ENCODE measurements at places on chromosomes 2 and 18.

DNA sequence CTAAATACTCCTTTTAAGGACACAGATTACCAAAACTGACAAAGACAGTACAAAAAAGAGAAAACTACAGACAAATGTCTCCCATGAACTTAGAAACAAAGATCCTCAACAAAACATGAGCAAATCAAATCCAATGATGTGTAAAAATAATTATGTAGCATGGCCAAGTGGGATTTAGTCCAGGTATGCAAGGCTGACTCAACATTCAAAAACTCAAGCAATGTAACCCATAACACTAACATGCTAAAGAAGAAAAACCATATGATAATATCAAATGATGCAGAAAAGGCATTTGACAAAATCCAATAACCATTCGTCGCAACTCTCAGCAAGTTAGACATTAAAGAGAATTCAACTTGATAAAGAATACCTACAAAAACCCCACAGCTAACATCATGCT lies 239.0 kb upstream of the KLHL29 start:
- DNase-seq: no peak

DNA sequence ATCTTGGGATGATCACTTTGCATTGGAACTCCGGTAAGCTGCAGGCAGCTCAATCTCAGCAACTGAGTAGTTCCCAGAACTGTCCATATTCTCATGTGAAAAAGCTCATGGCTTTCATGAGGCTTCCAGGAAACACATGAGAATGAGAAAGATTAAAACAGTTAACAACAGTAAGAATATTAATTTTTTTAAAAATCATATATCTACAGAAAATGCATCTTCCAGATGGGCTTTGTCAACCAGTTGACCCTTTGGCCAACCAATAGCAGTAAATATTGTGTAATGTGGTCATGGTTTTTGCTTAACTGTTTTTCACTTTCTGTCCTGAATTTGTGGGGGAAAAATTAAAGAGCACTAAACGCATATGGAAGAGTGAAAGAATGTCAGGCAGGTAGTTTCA lies 131.2 kb upstream of the CCDC195 start:
- no peak for DNase-seq

DNA sequence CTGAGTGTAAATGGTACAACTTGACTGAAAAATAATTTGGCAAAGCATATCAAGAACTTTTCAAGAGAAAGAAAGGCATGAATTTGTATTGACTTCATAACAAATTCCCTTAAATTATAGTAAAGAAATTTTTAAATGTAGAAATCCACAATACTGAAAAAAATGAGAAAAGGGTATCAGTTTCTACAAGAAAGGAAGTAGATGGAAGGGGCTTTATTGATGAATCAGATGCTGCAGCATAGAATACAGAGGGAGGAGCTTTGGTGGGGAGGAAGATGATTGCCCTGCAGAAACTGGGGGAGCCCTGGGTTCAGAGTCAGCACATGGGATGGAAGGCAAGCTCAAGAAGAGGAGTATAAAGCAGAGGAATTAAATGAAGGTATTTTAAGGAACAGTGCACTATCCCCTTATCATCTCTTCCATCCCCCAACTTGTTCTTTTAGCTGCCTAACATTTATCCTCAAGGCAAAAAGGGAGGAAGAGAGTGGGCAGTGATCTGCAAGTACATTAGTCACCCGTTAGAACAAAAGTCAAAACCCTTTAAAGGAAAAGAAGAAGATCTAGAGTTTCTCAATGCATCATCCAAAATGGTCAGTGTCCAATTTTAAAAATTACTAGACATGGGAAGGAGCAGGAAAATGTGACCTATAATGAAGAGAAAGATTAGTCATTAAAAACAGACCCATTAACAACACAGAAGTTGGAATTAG lies 77.7 kb downstream of the KCTD18 start:
- no peak for DNase-seq

GRCh38 chr2:55590810-55591440 lies 26.5 kb downstream of the PPP4R3B start:
- DNase-seq: no peak

DNA sequence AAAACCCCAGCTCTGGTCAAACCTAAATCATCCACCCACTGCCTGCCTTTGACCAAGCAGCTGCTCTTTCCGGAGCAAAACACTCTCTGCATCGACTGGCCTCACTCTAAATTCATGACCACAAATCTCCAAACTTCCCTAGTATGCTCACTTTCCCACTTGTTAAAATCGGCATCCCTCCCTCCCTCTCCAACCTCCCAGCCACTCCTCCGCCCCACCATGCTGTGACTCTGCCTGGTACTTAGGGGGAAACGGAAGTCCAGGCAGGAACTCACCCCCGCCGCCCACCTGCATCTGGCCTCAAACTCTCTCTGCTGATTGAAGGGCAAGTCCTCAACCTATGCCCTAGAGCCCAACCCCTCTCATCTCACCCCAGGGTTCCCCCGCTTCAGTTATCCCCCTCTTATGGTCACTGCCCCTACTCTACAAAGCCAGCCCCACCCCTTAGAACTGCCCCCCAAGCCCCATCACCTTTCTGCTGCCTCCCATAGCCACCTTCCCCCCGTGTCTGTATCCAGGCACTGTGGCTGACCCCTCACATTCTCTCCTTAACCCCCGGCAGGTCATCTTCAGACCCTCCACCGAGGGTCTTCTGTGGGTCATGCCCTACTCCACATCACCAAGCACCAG lies 3.8 kb upstream of the ADRA2B start:
- DNase-seq: no peak

DNA sequence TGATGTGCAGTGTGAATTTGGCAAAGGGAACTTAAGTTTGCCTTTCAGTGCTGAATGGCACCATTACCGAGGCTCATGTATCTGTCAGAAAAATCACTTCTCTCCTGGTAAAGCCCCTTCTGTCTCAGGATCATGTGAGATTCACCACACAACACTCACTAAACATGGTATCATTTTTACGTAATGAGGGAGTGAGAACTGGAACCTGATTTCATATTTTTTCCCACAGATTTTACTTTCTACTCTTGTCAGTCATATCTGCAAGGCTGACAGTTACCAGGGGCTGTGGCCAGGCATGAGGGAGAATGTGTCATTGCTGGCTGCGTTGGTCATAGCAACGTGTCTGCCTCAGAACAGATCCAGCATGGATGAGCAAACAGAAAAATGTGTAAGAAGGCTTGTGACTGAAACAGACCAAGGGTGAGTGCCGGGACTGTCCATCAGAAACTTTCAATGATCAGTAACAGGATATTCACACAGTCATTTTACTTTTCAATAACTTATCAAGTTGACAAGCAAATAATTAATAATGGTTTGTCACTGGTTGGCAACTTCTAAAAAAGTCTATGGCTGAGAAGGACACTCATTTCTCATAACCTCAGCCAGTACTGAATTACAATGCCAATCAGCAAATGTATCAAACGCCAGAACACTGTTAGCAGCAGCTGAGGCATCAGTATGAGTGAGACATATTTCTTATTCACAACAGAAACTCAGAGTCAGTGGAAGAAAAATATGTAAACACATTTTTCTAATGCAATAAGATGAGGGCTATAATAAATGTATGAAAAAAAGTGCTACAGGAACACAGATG lies 100.5 kb downstream of the CDC42EP3 start:
- no peak for DNase-seq

GRCh38 chr2:76280686-76281085 lies 570.0 kb upstream of the GCFC2 start:
- no peak for DNase-seq

DNA sequence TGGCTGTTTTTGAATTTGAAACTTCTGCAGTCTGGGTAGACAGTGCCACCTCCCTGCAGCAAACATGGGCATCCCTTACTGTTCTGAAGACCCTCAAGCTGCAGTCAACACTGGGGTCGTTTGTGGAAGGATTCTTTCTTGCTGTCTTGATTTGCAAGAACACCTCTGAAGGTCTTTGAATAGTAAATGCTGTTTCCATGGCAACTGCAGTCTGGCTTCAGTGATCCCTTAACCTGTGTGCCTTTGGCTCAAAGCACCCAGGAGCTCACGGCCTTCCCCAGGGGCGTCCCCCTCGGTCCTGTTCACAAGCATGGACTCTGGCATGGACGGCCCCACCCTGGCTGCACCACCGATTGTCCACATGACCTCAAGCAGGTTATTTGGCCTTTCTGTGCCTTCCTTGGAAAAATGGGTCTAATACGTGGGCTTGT lies 38.3 kb downstream of the LRRFIP1 start:
- DNase-seq: no peak

GRCh38 chr2:219252084-219252483 lies 959 bp upstream of the TUBA4B start:
- DNase-seq: no peak

DNA sequence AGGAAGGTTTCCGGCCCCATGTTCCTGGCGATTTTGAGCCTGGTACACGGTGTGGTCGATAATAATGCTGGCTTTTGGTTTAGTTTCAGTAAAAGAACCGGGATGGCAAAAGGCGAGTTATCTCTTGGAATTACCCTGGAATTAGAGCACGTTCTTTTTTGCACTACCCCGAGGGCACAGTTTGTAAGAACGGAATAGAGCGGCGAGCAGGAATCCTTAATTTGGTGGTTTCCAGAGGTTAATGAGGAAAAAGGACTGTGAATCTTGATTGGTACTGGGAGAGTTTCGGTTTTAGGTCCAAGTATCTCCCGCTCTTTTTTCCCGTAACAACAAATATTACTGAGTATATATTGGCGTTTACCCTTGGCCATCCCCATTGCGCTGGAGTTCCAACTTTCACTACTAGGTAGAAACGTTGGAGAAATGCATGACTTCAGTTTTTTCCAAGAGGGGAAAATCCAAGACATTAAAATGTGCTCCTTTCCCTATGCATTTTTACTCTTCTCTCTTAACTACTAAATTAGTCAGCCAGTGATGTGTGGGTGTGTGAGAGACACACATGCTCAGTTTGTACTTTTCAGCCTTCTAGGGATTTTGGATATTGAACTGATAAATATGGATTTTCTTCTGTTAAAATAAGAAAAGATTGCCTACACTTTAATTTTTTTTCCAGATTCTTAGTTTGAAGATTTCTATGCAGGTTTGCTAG lies 160.8 kb downstream of the AGPS start:
- DNase-seq: no peak

- DNase-seq: no peak
Observed at GRCh38 chr2:191923652-191923997, 76.7 kb upstream of the CAVIN2 start.

DNA sequence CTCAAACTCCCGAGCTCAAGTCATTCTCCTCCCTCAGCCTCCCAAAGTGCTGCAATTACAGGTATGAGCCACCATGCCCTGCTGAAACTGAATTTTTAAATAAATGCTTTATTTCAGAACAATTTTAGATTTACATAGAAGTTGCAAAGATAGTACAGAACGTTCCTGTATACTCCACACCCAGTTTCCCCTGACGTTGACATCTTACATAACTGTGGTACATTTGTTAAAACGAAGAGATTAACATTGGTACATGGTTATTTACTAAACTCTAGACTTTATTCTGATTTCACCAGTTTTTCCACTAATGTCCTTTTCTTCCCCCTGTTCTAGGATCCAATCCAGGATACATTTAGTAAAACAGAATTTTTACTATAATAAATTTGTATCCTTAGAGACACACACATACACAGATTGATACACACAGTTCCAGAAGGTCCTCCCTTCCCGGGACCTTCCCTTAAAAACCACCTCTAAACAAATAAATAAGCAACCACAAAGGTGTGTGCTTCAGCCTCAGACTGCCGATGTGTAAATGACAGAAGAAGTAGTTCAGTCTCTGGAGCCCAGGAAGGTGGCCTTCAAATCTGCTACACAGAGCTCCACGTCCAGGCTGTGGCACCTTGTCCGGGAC lies 6.9 kb downstream of the NEU2 start:
- DNase-seq: no peak

DNA sequence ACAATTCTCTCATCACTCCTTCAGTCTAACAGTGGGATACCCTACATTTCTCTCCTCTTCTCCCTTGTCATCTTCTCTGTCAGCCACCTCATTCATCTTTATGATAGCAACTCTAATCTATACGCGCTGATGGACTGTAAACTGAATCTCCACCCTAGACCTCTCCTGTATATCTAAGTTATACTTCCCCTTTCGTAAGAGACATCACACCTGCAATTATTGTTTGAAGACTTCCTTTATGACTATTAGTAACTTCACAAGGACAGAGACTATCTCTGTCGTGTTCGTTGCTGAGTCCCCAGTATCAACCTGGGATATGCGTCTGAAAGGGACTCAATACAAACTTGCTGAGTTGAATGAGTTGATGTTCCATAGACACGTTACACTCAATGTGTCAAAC lies 263.2 kb downstream of the IRS1 start:
- DNase-seq: no peak

DNA sequence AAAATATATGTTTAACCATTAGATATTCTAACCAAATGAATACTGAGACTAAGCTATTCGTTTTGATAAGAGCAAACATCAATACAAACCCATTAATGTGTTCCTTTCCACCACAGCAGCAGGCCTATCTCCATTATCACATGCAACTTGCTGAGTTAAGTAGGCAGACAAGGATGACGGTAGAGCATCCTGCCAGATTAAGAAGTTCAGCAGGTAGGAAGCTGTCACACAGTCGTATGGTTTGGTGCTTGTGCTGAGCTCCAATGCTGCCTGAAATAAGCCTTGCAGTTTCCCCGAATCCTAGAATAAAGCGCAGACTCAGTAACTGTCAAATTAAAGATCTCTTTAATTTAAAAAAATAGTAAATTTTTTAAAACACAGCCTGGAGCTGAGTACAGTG lies 39.6 kb downstream of the THADA start:
- no peak for DNase-seq

- DNase-seq: no peak
Observed at GRCh38 chr2:67938053-67938452, 124.8 kb downstream of the C1D start.

DNA sequence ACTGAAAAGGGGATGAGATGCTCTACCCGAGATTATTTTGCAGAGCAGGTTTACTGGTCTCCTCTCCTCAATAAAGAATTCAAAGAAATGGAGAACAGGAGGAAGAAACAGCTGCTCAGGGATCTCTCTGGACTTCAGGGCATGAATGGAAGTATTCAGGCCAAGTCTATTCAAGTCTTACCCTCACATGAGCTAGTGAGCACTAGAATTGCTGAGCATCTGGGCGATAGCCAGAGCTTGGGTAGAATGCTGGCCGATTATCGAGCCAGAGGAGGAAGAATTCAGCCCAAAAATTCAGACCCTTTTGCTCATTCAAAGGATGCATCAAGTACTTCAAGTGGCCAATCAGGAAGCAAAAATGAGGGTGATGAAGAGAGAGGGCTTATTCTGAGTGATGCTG lies 60.0 kb downstream of the PIKFYVE start:
- no peak for DNase-seq

DNA sequence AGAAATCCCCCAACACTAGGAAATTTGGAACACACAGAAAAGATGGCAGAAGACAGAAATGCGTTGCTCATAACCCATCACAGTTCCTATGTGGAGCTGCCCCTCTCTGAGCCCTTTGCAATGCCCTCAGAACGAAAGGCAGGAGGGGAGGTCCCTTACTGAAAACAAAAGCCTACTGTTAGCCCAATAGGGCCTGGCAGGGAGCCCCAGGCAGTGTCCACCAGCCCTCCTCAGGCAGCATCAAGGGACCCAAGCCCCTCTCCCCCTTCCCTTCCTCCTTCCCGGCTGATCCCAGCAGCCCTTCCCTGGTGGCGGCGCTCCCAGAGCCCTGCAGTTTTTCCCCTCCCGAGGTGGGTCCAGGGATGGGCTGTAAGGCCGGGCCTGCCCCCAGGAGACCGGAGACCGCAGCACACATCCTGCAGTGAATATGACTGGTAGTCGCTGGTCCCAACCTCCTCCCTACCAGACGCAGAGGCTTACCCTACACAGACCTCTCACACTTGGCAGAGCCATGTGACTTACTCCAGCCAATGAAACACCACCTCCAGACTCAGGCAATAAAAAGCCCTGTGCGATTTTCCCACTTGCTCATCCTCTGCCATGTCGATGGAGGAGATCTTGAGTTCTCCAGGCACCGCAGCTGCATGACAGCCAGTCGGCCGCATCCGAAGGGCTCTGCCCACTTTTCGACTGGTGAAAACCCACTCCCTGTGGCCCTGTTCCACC lies 19.4 kb upstream of the DUSP2 start:
- DNase-seq: no peak

Measured in NCI-H2081 (cell line).